ENCODE measurements at places on chromosomes 1 and 21.

DNA sequence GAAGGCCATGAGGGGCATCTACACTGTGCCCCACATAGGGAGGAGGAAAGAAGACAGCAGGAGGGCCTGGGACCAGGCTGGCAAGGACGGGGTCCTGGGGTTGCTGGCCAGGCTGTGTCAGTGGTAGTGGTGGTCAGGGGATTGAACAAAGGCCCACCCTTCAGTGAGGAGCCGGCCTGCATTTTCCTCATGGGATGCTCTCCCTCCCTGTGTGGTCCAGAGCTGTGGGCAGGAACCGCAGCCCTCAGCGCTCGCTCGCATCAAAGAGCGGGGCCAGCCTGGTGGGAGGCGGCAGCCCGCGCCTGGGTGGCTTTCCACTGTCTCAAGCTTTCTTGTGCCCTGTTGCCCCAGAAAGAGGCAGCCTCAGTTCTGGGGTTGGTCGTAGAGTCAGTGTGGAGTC lies 24.8 kb downstream of the LHX4 start:
- no peak for DNase-seq

DNA sequence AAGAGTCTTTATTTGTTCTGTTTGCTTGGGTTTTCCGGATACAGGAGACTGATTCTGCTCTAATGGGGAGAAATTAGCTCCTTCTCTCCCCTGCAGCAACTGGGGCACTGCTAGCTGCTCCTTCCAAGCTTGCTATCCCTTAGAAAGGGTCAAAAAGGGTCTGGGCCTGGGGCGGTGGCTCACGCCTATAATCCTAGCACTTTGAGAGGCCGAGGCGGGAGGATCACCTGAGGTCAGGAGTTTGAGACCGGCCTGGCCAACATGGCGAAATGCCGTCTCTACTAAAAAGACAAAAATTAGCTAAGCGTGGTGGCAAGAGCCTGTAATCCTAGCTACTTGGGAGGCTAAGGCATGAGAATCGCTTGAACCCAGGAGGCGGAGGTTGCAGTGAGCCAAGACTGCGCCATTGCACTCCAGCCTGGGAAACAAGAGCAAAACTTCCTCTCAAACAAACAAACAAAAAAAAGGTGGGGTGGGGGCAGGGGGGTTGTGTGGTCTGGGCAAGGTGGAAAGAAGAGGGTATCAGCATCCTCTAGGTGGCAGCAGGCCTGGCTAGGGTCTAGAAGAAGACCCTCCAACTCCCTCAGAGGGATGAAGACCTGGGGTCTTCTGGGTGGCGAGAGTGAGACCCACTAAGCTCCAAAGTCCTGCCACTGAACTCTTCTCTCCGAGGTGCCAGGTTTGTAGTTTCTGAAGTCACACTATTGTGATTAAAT lies 15.4 kb upstream of the TBX15 start:
- DNase-seq = no peak

GRCh38 chr1:188363943-188364342 lies 1535.2 kb downstream of the PLA2G4A start:
- no peak for DNase-seq

- no peak for DNase-seq
Measured at GRCh38 chr1:210298296-210298695, 30.4 kb upstream of the HHAT start.

GRCh38 chr1:205041001-205041715 lies 1.9 kb upstream of the CNTN2 start:
- DNase-seq = no peak

DNA sequence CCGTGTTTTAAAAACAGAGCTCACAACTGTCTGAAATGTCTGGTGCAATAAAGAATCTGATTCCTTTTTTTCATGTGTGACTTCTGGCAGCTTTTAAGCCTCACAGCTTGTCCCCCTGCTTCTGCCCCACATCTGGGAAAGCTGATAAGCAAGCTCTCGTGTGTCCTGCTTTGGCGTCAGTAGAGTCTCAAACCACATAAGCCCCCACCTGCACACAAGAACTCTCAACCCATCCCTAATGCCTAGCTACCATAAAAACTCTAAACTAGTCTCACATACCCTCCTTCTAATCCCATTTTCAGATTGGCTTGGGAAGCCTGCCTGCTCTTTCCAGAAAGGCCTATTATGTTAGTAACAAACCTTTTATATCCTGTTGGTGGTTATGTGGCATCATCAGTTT lies 94.6 kb upstream of the DAB1 start:
- DNase-seq = no peak

DNA sequence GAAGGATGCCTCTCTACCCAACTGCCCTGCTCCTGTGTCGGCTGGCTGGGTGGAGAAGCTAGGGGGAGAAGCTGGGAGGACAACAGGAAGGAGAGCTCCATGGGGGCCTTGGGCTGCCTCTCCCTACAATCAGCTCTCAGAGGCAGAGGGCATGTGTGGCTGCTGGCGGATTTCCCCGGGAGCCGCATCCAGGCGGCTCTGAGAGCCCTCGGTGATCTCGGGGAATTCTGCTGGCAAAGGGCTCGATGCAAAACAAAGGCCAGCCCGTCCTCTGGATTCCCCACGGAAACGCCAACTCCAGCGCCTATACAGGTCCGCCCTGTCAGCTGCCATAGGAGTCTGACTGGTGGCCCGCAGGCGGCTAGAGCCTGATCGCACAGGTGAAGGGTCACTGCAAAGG lies 26.4 kb upstream of the EVA1B start:
- peak; percentile 48 for DNase-seq

- no peak for DNase-seq
Measured at GRCh38 chr1:167076136-167076710, 14.0 kb downstream of the GPA33 start.

- DNase-seq = no peak
Measured at GRCh38 chr1:73593804-73594203, 604.2 kb downstream of the LRRIQ3 start.

GRCh38 chr1:203306089-203306964 lies 1.0 kb downstream of the BTG2 start:
- DNase-seq = peak; percentile 64

DNA sequence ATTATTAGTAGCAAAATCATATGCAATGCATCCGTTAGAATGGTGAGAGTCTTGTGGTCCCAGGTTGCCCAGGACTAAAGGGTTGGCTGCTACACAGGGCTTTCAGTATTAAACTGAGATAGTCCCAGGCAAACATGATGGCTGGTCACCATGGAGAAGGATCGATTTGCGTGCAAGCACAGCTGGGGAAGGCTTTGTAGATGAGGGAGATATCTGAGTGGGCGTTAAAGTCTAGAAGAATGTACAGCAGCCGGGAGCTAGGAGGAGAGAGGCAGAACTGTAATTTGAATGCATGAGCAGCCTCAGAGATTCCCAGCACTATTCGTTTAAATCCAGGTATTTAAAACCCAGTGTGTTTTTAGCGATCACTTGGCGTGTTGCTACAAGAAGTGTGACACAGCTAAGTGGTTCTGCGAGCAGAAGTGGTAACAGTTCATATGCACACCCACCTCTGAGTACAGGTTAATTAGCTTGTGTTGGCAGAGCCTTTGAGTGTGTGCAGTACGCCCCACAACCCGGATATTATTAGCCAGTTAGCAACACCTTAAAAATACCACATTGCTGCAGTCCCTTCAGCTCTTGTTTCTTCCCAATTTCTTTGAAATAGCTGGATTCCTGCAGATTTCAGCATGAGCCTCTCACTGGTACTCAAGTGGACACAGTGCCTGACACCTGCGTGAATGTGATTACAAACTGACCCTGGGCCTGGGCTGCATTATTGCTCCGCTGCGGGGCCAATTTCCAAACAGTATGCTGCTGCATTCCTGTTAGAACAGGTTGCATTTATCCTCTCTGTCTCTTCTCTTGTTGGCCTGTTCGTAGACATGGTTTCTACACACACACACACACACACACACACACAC lies 67.2 kb upstream of the SCAF4 start:
- no peak for DNase-seq

DNA sequence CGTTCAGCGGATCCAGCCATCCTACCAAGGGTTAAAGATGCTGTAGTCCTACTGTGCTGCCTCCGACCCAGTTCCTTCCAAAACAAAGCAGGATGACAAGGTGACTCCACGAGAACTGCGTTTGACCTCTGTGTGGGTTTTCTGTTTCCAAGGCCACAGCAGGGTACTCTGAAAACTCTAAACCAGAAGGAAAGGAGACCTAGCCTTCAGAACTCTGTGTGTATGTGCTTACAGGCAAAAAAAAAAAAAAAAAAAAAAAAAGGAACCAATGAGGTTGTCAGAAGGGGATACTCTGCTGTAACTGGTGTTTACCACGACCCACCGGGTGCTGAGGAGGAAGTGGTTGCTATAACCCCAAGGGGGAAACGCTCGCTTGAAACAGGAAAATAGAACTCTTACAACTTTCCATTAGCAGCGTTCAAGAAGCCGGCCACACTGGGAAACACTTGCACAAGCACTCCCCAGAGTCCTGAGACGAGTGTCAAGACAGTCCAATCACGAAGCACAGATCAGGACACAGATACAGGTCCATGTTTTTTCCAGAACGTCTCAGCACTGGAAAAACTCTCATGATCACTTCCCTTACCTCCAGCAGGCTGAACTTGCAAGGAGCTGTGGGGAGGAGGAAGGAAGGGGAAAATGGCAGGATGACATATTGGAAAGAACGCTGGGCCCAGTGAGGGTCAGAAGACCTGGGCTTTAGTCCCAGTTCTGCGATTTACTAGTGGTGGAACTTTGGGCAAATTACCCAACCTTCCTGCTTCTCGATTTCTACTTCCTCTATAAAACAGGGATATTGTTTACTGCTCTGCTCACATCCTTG lies 64.0 kb downstream of the ITPKB start:
- DNase-seq = no peak

GRCh38 chr1:23035823-23036452 lies 16.7 kb downstream of the KDM1A start:
- DNase-seq = no peak
